A549 (cell line): ENCODE measurements at places on chromosomes 12 and 14. TPM values are rescaled to one million over a fixed set of nuclear protein-coding genes. Genes with fewer than 3 reads are reported as not detected.

The MGST1 gene
- polyA plus RNA-seq, result 869 to 949 TPM (median 919 TPM) in 3 replicates

The CATSPERB gene
- not detected in 3 replicates for polyA plus RNA-seq

The JPH4 gene
- polyA plus RNA-seq, result 0.03 TPM in 1 of 3 replicates, not detected in the others

The TRIAP1 gene
- polyA plus RNA-seq, result 70.9 to 81.9 TPM (median 72.3 TPM) in 3 replicates

The RASSF8 gene
- 5.1 to 5.7 TPM (median 5.3 TPM) in 3 replicates for polyA plus RNA-seq

The LRTM2 gene
- polyA plus RNA-seq, result not detected in 3 replicates

The PROX2 gene
- polyA plus RNA-seq, result not detected in 3 replicates

The SLC4A8 gene
- 1.1 to 1.6 TPM (median 1.4 TPM) in 3 replicates for polyA plus RNA-seq

The LAG3 gene
- polyA plus RNA-seq, result 1.6 to 2.3 TPM (median 1.7 TPM) in 3 replicates

The ACOT6 gene
- polyA plus RNA-seq, result not detected in 3 replicates

The KRT81 gene
- polyA plus RNA-seq, result 3,419 to 3,643 TPM (median 3,445 TPM) in 3 replicates

The SUSD6 gene
- polyA plus RNA-seq, result 4.3 to 4.5 TPM (median 4.5 TPM) in 3 replicates

The DPY19L2 gene
- polyA plus RNA-seq, result 3.7 to 3.9 TPM (median 3.9 TPM) in 3 replicates

The PLEKHH1 gene
- polyA plus RNA-seq, result 3.2 to 3.9 TPM (median 3.5 TPM) in 3 replicates

GRCh38 chr12:98351784-98352183 lies 163.6 kb upstream of the TMPO start:
- no peak for DNase-seq

DNA sequence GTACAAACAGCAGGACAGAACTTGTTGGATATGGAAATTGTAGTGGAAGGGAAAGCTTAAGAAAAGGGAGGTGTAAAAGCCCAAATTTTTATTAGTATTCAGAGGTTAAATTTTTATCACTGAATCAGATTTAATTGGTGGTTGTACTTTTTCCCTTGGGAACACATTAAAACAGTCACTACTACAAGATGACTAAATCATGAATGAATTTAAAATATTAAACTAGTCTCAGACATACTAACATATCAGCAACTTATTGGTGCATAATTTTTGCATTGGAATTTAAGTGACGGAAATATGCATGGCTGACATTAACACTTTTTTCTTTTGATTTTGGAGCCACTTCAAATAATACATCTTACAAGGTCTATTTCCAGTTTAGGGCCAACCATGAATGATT lies 27.6 kb downstream of the SAMD4A start:
- no peak for DNase-seq

GRCh38 chr14:62824086-62824485 lies 221.2 kb downstream of the KCNH5 start:
- DNase-seq, result no peak

GRCh38 chr12:13503094-13503835 lies 306.7 kb downstream of the EMP1 start:
- DNase-seq, result no peak

DNA sequence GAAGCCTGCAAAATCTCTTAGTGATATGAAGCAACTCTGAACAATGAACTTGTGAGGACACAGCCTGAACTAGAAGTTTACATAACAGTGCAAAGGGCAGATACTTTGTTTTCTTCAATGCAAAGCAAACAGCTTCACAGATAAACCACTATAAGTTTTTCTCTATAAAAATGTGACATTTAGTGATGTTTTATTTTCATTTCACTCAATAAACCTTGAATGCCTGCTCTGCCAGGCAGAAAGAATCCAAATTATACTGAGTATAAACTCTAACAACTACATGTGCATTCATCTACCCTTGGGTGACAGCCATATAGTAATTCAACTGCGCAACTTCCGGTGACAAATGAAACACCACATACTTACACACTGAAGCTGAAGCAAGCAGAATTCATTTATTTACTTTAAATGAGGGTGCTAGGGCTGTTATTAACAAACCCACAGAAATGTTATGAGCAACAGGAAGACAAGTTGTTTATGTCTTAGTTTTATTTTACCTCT lies 10.3 kb downstream of the DCP1B start:
- DNase-seq, result no peak

- DNase-seq, result no peak
These were observed 310.2 kb upstream of the DIO2 start for GRCh38 chr14:80521456-80521855.

DNA sequence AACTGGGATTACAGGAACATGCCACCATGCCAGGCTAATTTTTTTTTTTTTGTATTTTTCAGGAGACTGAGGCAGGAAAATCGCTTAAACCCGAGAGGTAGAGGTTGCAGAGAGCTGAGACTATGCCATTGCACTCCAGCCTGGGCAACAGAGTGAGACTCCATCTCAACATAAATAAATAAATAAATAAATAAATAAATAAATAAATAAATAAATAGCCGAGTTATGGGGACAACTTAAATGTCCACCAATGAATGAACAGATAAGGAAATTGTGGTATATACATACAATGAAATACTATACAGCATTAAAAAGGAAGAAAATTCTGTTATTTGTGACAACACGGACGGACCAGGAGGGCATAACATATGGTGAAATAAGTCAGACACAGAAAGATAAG lies 325.7 kb downstream of the NELL2 start:
- no peak for DNase-seq

- no peak for DNase-seq
These were observed 29.3 kb upstream of the RASSF8 start for GRCh38 chr12:25929142-25929541.

GRCh38 chr14:99009871-99010270 lies 262.1 kb downstream of the BCL11B start:
- no peak for DNase-seq

- no peak for DNase-seq
These were observed 73.0 kb downstream of the IQSEC3 start for GRCh38 chr12:139585-139984.

DNA sequence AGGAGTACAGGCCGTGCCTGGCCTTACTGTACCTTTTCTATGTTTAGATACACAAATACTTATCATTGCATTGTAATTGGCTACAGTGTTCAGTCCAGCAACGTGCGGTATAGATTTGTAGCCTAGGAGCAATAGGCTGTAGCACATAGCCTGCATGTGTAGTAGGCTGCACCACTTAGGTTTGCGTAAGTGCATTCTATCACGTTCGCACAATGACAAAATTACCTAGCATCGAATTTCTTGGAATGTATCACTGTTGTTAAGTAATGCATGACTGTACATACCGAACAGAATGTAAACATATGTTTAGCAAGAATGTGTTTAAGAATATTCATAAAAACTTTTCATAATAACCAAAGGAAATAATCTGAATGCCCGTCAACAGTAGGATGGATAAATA lies 31.9 kb downstream of the VRTN start:
- no peak for DNase-seq

- DNase-seq, result no peak
These were observed 461.4 kb downstream of the NRXN3 start for GRCh38 chr14:78631551-78631950.

- DNase-seq, result no peak
These were observed 82.1 kb upstream of the FSCB start for GRCh38 chr14:44589180-44589579.

DNA sequence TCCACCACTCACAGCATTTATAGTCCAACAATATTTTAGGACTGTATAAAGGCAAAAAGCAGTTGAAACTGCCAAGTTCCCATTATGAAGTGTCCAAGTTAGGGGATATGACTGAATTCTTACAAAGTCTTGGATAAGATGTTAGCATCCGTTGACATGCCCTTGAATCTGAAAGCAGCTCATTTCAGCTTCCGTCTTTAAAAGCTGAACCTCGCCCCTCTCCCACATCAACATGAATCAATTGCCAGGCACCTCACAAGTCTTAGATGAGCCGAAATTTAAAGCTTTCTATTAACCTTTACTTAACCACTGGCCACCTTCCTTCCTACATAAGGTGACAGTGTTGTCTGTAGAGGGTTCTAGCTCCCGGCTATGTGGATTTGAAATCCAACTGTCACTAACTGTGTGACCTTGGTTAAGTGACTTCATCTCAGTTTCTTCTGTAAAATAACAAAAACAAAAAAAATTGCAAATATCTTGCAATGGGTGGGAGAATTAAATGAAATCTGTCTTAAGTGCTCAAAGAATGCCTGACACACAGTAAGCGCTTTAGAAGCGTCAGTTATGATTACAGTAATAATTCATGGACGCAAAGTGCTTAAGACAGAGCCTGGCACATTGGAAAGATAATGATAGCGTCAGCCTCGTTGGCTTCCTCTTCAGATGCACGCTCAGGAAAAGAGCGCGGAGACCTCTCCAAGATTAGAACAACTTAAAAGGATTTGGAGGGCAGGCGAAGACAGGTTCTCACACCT lies 1.2 kb downstream of the PPP1CC start:
- DNase-seq, result no peak

- DNase-seq, result peak; percentile 21
These were observed 18.5 kb upstream of the CISTR start for GRCh38 chr12:53770281-53770680.

GRCh38 chr14:34177466-34177865 lies 226.6 kb upstream of the EGLN3 start:
- no peak for DNase-seq

- DNase-seq, result no peak
These were observed 89.1 kb upstream of the VASH1 start for GRCh38 chr14:76672123-76672522.

DNA sequence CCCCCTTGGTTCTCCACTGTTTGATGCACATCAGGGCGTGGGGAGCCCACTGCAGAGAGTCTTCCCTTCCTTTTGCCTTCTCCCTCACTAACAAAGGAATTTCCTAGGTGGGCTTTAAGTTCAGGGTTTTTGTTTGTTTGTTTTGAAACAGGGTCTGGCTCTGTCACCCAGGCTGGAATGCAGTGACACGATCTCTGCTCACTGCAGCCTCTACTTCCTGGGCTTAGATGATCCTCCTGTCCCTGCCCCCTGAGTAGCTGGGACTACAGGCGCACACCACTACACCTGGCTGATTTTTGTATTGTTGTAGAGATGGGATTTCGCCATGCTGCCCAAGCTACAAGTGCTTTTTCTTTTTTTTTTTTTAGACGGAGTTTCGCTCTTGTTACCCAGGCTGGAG lies 33.8 kb downstream of the EP400 start:
- no peak for DNase-seq

GRCh38 chr12:43206396-43206795 lies 345.6 kb downstream of the ADAMTS20 start:
- DNase-seq, result no peak

DNA sequence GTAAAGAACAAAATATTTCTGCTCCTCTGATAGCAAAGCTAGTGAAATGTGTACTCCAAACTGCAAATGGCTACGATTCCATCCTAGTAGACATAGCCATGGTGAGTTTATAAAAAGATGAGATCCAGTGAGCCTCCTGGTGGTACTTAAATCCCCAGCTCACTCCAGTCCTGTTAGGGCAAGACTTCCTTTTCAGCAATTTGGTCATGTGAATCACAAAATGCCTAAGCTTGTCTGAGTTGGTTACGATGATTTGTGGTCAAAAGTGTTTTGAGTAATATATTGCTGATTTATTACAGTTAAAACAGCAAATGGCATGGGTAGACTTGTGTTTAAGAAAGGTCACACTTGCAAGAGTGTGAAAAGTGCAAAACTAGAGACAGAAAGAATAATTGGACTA lies 102.7 kb upstream of the NAV3 start:
- DNase-seq, result no peak

DNA sequence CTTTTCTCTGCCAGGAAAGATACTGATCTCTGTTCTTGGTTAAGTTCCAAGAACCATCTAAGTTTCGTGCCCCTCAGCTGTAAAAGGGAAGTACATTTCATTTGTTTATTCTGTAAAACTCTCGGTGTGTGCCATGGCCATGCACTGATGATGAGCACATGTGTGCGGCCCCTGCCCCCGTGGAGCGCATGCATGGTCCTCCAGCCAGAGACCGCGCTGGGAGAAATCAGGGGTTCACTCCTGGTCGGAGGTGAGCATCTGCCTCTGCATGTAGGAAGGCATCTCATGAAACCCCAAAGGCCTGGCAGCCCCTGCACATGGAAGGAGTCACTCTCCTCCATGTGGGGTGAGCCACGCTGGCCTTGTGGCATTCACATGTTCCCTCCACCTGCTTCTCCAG lies 102.5 kb upstream of the RTL1 start:
- no peak for DNase-seq

- DNase-seq, result no peak
These were observed 168.7 kb upstream of the SSTR1 start for GRCh38 chr14:38038986-38039385.

- DNase-seq, result peak; percentile 93
These were observed 22.1 kb downstream of the LGMN start for GRCh38 chr14:92726135-92726932.

GRCh38 chr12:90961154-90961553 lies 6.2 kb upstream of the CCER1 start:
- no peak for DNase-seq

DNA sequence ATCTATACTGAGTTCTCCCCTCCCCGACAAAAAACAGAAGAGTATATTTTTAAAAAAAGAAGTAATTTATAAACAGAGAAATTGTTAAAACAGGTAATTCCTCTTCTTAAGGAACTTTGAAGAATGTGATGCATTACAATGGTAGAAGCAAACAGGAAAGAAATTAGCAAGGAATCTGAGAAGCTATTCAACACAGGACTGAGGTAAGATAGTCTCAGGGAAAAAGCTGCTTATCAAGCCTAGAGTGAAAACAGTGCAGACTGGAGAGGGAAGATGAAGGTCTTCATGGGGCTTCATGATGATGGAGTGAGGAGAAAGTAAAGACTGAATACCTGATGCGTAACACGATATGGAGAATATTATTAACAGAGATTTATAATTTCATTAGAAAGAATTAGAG lies 880.0 kb downstream of the SLC16A7 start:
- no peak for DNase-seq

GRCh38 chr12:27974735-27975221 lies 2.2 kb upstream of the PTHLH start:
- no peak for DNase-seq

DNA sequence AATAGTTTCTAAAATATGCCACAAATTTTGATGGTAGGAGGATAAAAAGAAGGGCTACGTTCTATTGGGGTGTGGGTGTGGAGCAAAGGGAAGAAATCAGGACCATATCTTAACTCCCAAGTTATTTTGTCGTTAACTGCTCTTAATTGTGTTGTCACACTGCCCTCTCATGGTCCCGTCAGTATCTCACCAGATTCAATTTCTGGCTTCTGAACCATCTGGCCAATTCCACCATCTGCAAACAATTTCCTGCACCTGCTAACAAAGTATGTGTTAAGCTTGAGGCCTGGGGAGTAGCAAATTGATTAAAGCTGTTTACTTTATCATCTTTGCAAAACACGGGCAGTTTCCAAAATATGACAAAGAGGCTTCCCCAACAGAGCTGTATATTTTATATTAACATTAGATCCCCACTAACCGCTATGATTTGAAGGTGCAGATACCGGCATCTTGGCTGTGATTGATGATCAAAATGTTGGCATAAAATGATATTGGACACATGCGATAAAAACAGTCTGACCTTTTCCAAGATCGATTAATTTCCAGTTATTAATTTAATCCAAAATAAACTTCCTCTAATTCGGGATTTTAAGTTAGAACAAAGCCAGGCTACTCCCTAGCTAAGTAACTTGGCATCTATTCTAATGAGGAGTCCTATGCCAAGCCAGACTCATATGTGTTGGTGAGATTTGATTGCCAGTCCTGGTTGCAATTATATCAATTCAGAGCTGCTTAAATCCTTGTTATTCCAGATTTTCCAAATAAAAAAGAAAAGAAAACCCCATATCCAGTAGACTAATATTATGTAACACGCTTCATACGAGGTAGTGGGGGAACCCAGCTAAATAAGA lies 6.9 kb upstream of the DNM1L start:
- peak; percentile 73 for DNase-seq
